ENCODE measurements at places on chromosomes 16 and 17.

- DNase-seq, result no peak
- peak overlapping the region; percentile 28 for H3K27ac ChIP-seq
- no peaks in the 10 kb centered on the region for H3K27me3 ChIP-seq
- peaks cover 6% of the 10 kb centered on the region for H3K4me1 ChIP-seq
- peaks cover 14% of the 10 kb centered on the region for H3K36me3 ChIP-seq
Measured at GRCh38 chr17:9444687-9445086, 130.9 kb downstream of the STX8 start.

GRCh38 chr16:84841787-84842300 is 22.1 kb downstream of the CRISPLD2 start:
- H3K36me3 ChIP-seq, result peaks cover 3% of the 10 kb centered on the region
- H3K4me3 ChIP-seq, result no peak overlapping the region
- H3K27ac ChIP-seq, result peak overlapping the region; percentile 73

GRCh38 chr16:88784074-88784855 is 755 bp downstream of the PIEZO1 start:
- peak overlapping the region; percentile 75 for H3K4me3 ChIP-seq
- H3K27ac ChIP-seq, result peak overlapping the region; percentile 90
- DNase-seq, result peak; percentile 43
- peaks cover 17% of the 10 kb centered on the region for H3K36me3 ChIP-seq
- H3K4me1 ChIP-seq, result peaks cover 40% of the 10 kb centered on the region

DNA sequence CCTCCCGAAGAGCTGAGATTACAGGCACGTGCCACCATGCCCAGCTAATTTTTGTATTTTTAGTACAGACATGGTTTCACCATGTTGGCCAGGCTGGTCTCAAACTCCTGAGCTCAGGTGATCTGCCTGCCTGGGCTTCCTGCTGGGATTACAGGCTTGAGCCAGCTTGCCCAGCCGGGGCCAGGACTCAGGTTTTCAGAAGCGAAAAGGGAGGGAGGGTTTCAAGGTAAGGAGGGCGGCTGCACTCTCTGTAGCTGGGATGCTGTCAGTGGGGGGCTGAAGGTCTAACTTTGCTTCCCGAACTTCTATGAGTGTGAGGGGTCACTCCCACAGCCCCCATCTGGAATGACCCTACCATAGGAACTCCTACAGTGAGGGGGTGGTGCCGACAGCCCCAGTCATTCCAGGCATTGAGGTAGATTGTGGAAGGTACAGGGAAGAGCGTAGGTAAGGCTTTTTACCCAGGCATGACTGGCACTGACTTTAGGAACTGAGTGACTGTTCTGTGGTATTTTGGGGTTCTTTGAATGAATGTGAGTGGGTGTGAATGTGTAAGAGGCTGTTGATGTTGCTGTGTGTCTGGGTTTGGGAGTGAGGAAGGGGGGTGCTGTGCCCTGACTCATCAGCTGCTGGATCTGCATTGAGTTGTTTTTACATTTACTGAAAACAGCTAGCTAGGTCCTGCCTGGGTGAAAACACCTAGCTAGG is 3.8 kb upstream of the C1QL1 start:
- DNase-seq, result no peak
- H3K4me1 ChIP-seq, result peaks cover 12% of the 10 kb centered on the region
- no peaks in the 10 kb centered on the region for H3K36me3 ChIP-seq
- no peak overlapping the region for H3K27ac ChIP-seq
- peaks cover 51% of the 10 kb centered on the region for H3K27me3 ChIP-seq
- no peak overlapping the region for H3K4me3 ChIP-seq

GRCh38 chr17:16342979-16343378 is 10.3 kb downstream of the CENPV start:
- no peak overlapping the region for H3K27ac ChIP-seq
- H3K36me3 ChIP-seq, result peaks cover 8% of the 10 kb centered on the region
- H3K4me1 ChIP-seq, result no peaks in the 10 kb centered on the region
- no peaks in the 10 kb centered on the region for H3K27me3 ChIP-seq

GRCh38 chr16:58574895-58575294 is 54.7 kb downstream of the CNOT1 start:
- no peak overlapping the region for H3K27ac ChIP-seq
- H3K36me3 ChIP-seq, result peaks cover 99% of the 10 kb centered on the region
- H3K4me1 ChIP-seq, result no peaks in the 10 kb centered on the region
- H3K4me3 ChIP-seq, result no peak overlapping the region
- no peaks in the 10 kb centered on the region for H3K27me3 ChIP-seq
- DNase-seq, result no peak

GRCh38 chr16:57427307-57427706 is 19.9 kb downstream of the CIAPIN1 start:
- no peaks in the 10 kb centered on the region for H3K27me3 ChIP-seq
- H3K36me3 ChIP-seq, result peaks cover 36% of the 10 kb centered on the region
- H3K4me1 ChIP-seq, result no peaks in the 10 kb centered on the region

GRCh38 chr16:89052890-89053724 is 40.5 kb upstream of the ACSF3 start:
- H3K4me1 ChIP-seq, result peaks cover 1% of the 10 kb centered on the region
- peaks cover 31% of the 10 kb centered on the region for H3K27me3 ChIP-seq
- peak overlapping the region; percentile 48 for H3K4me3 ChIP-seq
- H3K27ac ChIP-seq, result peak overlapping the region; percentile 49
- no peak for DNase-seq

GRCh38 chr16:21523411-21524067 is 75.8 kb upstream of the METTL9 start:
- no peak overlapping the region for H3K27ac ChIP-seq
- DNase-seq, result no peak
- no peaks in the 10 kb centered on the region for H3K27me3 ChIP-seq

- peaks cover 28% of the 10 kb centered on the region for H3K36me3 ChIP-seq
- no peak overlapping the region for H3K4me3 ChIP-seq
- H3K27ac ChIP-seq, result no peak overlapping the region
- DNase-seq, result no peak
Measured at GRCh38 chr17:76473541-76473985, 6.2 kb downstream of the AANAT start.

GRCh38 chr17:48520631-48521079 is 10.2 kb downstream of the HOXB1 start:
- H3K36me3 ChIP-seq, result no peaks in the 10 kb centered on the region
- DNase-seq, result no peak
- peaks cover 25% of the 10 kb centered on the region for H3K27me3 ChIP-seq
- no peak overlapping the region for H3K27ac ChIP-seq
- no peaks in the 10 kb centered on the region for H3K4me1 ChIP-seq

DNA sequence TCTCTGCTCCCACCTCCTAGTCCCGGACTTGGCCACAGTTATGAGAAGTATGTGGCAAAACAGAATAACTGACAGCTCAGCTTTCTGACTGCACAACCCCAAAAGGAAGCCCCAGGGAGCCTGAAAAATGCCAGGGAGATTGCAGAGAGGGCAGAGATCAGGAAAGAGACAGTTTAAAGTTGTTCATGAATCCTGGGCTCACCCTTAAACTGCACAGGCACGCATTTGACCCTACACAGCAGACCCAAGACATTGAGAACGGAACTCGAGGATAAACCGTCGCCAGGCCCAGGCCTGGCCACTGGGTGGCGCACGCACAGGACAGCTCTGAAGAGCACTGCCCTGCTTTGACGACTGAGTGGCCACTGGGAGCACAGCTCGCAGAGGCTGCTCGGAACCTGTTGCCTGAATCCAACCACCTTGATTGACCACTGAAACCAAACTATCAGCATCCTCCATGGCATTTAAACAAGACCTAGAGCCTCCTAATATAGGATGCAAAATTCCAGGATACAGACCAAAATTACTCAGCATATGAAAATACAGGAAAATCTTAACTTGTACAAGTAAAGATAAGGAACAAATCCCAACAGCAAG is 114.0 kb downstream of the C16orf95 start:
- peaks cover 6% of the 10 kb centered on the region for H3K36me3 ChIP-seq
- no peak overlapping the region for H3K4me3 ChIP-seq
- H3K27ac ChIP-seq, result no peak overlapping the region
- no peaks in the 10 kb centered on the region for H3K4me1 ChIP-seq

GRCh38 chr17:82645516-82645915 is 2.7 kb downstream of the WDR45B start:
- DNase-seq, result no peak
- peaks cover 42% of the 10 kb centered on the region for H3K36me3 ChIP-seq
- H3K27ac ChIP-seq, result no peak overlapping the region

DNA sequence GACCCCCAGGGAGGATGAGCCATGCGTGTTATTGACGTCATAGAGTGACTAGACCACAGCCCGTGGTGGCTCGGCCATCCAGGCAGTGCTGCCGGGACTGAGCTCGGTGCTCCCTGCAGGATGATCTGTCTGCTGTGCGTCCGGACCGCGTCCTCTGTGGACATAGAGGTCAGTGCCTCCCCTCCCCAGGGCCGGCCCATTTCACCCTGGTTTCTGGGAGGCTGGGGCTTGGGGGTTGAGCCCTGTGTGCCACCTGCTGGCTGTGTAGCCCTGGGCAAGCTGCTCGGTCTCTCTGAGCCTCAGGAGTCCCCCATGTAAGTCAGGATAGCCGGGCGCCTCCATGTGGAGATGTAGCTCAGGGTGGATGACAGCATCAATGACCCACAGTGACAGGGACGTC is 8.3 kb downstream of the TSC2 start:
- DNase-seq, result no peak
- no peaks in the 10 kb centered on the region for H3K27me3 ChIP-seq
- peaks cover 37% of the 10 kb centered on the region for H3K36me3 ChIP-seq
- H3K4me3 ChIP-seq, result no peak overlapping the region
- peaks cover 12% of the 10 kb centered on the region for H3K4me1 ChIP-seq
- no peak overlapping the region for H3K27ac ChIP-seq

- H3K27ac ChIP-seq, result no peak overlapping the region
- peaks cover 9% of the 10 kb centered on the region for H3K4me1 ChIP-seq
- DNase-seq, result no peak
- H3K36me3 ChIP-seq, result no peaks in the 10 kb centered on the region
Measured at GRCh38 chr17:64615028-64615677, 47.0 kb downstream of the SMURF2 start.

DNA sequence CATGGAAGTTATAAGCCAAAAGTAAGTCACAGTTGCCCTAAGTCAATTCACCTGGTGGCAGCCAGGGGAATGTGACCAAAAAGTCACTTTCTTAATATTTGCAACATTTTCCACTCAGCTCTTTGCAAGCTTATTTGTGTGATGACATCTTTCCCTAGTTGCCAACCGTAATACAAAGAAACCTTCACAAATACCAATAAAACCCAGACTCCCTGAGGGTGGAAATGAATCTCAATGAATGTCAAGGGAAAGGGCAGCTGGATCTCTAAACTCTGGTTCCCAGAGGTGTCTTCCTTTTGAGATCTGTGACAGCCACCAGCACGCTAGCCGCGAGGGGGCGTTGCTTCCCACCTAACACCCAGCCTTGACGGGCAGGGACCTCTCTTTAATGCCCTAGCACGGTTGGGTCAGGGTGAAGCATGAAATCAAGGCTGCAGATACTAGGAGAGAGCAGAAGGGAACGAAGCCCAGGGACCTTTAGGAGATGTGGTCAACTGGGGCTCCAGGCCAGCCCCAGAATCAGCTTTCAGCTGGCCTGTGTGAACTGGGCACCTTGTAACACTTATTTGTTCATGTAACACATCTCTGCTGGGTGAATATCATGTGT is 82.2 kb downstream of the CMC2 start:
- H3K27me3 ChIP-seq, result peaks cover 44% of the 10 kb centered on the region
- H3K4me1 ChIP-seq, result peaks cover 3% of the 10 kb centered on the region
- no peak for DNase-seq
- H3K36me3 ChIP-seq, result peaks cover 2% of the 10 kb centered on the region
- no peak overlapping the region for H3K4me3 ChIP-seq

GRCh38 chr16:75311383-75311938 is 60.0 kb upstream of the BCAR1 start:
- no peak for DNase-seq
- H3K27me3 ChIP-seq, result no peaks in the 10 kb centered on the region
- H3K4me3 ChIP-seq, result no peak overlapping the region
- no peaks in the 10 kb centered on the region for H3K36me3 ChIP-seq
- no peaks in the 10 kb centered on the region for H3K4me1 ChIP-seq

DNA sequence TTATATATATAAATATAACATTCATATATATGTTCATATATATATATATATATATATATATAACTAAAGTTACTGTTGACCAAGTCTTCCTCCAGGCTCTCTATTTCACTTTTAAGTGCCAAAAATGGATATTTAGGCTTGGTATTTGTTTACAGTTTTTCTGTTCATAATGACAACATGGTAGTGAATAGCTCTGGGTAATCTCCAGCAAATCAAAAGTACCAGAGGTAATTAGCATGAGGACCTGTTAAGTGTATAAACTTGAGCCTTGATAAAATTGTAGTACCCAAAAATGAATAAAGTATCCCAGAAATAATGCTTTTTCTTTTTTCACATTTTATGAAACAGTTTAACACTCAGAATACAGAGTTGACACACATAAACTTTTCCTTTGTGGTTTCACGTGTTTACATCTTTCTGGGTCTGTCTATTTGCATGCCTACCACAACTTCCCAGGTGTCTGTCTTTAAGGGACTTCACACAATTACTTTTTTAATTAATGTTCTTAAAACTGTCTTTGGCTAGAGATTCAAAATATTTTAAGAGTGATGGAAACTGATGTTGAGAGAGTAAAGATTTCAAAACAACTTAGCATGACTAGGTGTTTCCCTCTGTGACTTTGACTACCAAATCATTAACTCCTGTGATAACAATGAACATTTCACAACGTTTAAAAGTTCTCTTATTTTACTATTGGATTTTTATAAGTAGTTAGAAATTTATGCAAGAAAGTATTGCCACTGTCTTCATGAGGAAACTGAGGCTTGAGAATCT is 47.9 kb downstream of the RABEP1 start:
- DNase-seq, result no peak
- H3K4me3 ChIP-seq, result peak overlapping the region; percentile 12
- peak overlapping the region; percentile 69 for H3K27ac ChIP-seq
- peaks cover 31% of the 10 kb centered on the region for H3K4me1 ChIP-seq
- H3K36me3 ChIP-seq, result peaks cover 31% of the 10 kb centered on the region
- H3K27me3 ChIP-seq, result no peaks in the 10 kb centered on the region

DNA sequence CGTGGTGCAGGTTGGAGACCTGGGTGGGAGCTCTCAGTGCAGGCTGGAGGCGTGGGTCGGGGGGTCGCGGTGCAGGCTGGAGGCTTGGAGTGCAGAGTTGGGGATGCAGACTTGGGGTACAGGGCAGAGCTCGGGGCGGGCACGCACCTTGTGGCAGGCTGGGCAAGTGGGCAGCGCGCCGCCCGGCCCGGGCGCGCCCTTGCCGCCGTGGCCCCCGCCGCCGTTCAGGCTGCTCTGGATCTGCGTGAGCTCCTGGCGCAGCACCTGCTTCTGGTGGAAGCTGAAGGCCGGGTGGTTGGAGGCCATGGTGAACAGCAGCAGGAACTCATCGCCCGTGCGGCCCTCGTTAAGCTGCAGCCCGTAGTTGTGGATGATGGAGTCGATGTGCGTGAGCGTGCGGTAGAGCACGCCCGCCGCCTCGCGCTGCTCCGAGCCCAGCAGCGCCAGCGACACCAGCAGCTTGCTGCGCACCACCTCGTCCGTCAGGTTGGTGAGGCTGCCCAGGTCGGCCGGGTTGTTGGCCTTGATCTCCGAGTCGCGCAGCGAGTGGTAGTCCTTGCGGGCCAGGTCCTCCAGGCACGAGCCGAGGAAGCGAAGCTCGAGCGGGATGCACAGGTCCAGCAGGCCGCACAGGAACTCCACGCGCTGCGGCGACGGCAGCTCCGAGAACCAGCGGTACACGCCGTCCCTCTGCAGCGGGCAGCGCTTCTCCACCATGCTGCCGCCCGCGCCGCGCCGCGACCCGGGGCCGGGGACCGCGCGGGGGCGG is 1.1 kb downstream of the ZCCHC14 start:
- H3K27me3 ChIP-seq, result no peaks in the 10 kb centered on the region
- no peak for DNase-seq
- H3K4me3 ChIP-seq, result peak overlapping the region; percentile 80
- H3K36me3 ChIP-seq, result peaks cover 27% of the 10 kb centered on the region
- H3K4me1 ChIP-seq, result peaks cover 46% of the 10 kb centered on the region
- H3K27ac ChIP-seq, result no peak overlapping the region

All from effector memory CD8-positive, alpha-beta T cell (primary cell).